Testis (tissue), 5 donors: ENCODE measurements at places on chromosomes 2 and 18. TPM values are rescaled to one million over a fixed set of nuclear protein-coding genes. Genes with fewer than 3 reads are reported as not detected.

GRCh38 chr2:217570394-217570793 lies 432.4 kb downstream of the TNS1 start:
- H3K36me3 ChIP-seq = no peaks in the 10 kb centered on the region
- no peaks in the 10 kb centered on the region for H3K4me1 ChIP-seq
- no peaks in the 10 kb centered on the region for H3K27me3 ChIP-seq
- no peak overlapping the region for H3K4me3 ChIP-seq
- H3K27ac ChIP-seq = no peak overlapping the region

DNA sequence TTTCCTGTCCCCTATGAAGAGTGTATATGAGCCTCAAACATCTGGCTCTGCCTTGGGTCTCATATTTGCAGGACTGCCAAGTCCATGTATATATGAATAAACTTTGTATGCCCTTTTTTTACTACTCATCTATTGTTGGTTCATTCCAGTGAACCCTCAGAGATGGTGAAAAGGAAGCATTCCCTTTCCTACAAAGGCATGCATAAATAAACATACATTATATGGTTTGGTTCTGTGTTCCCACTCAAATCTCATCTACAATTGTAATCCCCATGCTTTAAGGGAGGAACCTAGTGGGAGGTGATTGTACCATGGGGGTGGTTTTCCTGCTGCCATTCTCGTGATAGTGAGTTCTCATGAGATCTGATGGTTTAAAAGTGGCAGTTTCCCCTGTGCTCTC lies 534.2 kb downstream of the SPAG16 start:
- no peaks in the 10 kb centered on the region for H3K36me3 ChIP-seq
- H3K4me1 ChIP-seq = no peaks in the 10 kb centered on the region
- H3K27ac ChIP-seq = no peak overlapping the region
- H3K27me3 ChIP-seq = no peaks in the 10 kb centered on the region
- DNase-seq = no peak

GRCh38 chr18:63220903-63221302 lies 98.7 kb downstream of the BCL2 start:
- H3K4me3 ChIP-seq = no peak overlapping the region
- DNase-seq = no peak
- no peaks in the 10 kb centered on the region for H3K4me1 ChIP-seq

- H3K36me3 ChIP-seq = no peaks in the 10 kb centered on the region
- H3K27me3 ChIP-seq = no peaks in the 10 kb centered on the region
- H3K4me1 ChIP-seq = no peaks in the 10 kb centered on the region
Measured at GRCh38 chr2:170394641-170395387, 216.9 kb downstream of the MYO3B start.

GRCh38 chr2:27887830-27888229 lies 2.4 kb downstream of the RBKS start:
- H3K4me3 ChIP-seq = no peak overlapping the region
- no peak for DNase-seq
- peaks cover 4% of the 10 kb centered on the region for H3K4me1 ChIP-seq
- no peaks in the 10 kb centered on the region for H3K27me3 ChIP-seq
- H3K36me3 ChIP-seq = no peaks in the 10 kb centered on the region

GRCh38 chr2:57181315-57182038 lies 865.1 kb upstream of the VRK2 start:
- DNase-seq = no peak
- no peaks in the 10 kb centered on the region for H3K36me3 ChIP-seq
- no peaks in the 10 kb centered on the region for H3K27me3 ChIP-seq
- H3K4me1 ChIP-seq = no peaks in the 10 kb centered on the region
- H3K4me3 ChIP-seq = no peak overlapping the region
- no peak overlapping the region for H3K27ac ChIP-seq

DNA sequence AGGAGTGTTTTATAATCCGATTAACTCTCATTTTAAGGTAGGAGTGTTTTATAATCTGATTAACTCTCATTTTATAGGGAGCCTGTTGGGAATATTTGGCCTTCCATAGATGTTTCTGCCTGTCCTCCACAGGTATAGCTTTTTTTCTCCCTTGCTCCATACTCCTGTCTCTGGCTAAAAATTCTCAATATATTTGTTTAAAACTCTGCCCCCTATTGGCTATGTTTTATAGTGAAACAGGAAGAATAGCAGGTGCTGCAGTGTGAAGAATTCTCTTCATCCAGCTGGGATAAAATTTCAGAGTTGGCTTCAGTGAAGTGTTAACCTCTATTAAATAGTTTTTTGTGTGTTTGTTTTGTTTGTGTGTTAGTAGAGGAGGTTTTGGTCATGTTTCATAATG lies 1046.0 kb upstream of the TMEFF2 start:
- no peaks in the 10 kb centered on the region for H3K27me3 ChIP-seq
- no peaks in the 10 kb centered on the region for H3K4me1 ChIP-seq
- no peaks in the 10 kb centered on the region for H3K36me3 ChIP-seq
- no peak for DNase-seq
- no peak overlapping the region for H3K4me3 ChIP-seq
- H3K27ac ChIP-seq = no peak overlapping the region

GRCh38 chr2:181304011-181304844 lies 153.0 kb upstream of the ITGA4 start:
- no peak overlapping the region for H3K27ac ChIP-seq

GRCh38 chr18:45715212-45715780 lies 8.7 kb upstream of the SLC14A1 start:
- no peak for DNase-seq
- H3K36me3 ChIP-seq = no peaks in the 10 kb centered on the region
- H3K27me3 ChIP-seq = no peaks in the 10 kb centered on the region
- H3K27ac ChIP-seq = no peak overlapping the region
- no peak overlapping the region for H3K4me3 ChIP-seq
- no peaks in the 10 kb centered on the region for H3K4me1 ChIP-seq

- H3K4me3 ChIP-seq = no peak overlapping the region
- H3K27ac ChIP-seq = no peak overlapping the region
- no peaks in the 10 kb centered on the region for H3K36me3 ChIP-seq
- DNase-seq = no peak
Measured at GRCh38 chr2:195003881-195004471, 653.0 kb upstream of the SLC39A10 start.

- no peaks in the 10 kb centered on the region for H3K4me1 ChIP-seq
- H3K4me3 ChIP-seq = no peak overlapping the region
- H3K27ac ChIP-seq = no peak overlapping the region
- no peaks in the 10 kb centered on the region for H3K27me3 ChIP-seq
- no peaks in the 10 kb centered on the region for H3K36me3 ChIP-seq
Measured at GRCh38 chr2:63698786-63699548, 110.2 kb downstream of the MDH1 start.

DNA sequence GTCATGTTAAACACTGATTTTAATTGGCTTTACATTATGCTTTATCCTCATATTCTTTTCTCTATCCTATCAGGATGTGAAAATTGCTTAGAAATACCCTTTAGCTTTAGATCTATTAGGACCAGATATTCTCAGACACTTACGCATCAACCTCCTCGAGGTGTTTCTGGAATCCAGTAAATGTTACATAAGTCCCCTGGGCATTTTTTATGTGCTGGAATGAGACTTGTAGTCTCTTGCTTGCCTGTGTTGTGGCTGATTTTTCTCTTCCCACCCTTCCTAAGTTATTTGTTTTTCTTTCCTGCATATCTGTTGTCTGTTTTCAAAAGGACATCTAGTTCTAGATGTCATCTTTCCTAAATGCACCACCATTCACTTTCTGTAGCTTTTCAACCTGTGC lies 197.1 kb downstream of the CCDC85A start:
- no peak overlapping the region for H3K27ac ChIP-seq
- no peak overlapping the region for H3K4me3 ChIP-seq
- DNase-seq = no peak
- H3K27me3 ChIP-seq = no peaks in the 10 kb centered on the region
- no peaks in the 10 kb centered on the region for H3K36me3 ChIP-seq

DNA sequence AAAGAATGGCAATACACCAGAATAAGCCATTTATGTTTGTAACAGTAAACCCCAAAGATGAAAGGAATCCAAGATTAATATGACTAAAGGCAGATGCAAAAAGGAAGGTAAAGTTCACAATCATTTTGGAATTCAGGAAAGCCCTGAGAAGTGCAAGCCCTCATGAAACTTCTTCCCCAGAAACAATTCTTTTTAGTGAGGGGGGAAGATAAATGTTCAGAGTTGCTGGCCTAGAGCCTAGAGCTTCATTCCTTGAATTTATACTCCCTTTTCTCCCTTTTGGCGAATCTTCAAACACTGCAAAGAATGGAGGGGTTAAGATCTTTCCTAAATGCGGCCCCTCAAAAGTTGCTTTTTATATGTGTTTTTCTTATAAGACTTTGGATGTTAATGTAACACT lies 368.8 kb downstream of the MEIS1 start:
- H3K4me1 ChIP-seq = no peaks in the 10 kb centered on the region
- no peak overlapping the region for H3K27ac ChIP-seq
- no peaks in the 10 kb centered on the region for H3K27me3 ChIP-seq
- no peak overlapping the region for H3K4me3 ChIP-seq
- H3K36me3 ChIP-seq = no peaks in the 10 kb centered on the region
- no peak for DNase-seq

DNA sequence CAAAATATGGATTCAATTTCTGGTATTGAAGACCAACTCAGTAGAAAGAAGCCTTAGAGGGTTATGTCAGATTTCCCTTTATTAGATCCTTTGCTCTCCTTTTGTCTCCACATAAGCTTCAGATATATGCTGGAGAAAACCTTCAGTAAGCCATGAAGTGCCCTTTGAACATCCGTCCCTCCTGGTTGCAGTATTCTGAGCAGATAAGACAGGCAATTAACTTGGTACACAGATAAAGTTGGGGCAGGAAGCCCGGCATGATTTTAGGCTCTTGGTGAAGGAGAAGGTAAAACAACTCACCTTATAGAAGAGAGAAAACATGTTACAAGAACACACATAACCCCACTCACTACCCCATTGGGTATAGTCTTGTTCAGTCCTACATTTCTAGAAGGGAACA lies 76.4 kb downstream of the SRD5A2 start:
- no peak overlapping the region for H3K27ac ChIP-seq
- no peaks in the 10 kb centered on the region for H3K36me3 ChIP-seq
- DNase-seq = no peak
- no peaks in the 10 kb centered on the region for H3K4me1 ChIP-seq
- H3K27me3 ChIP-seq = no peaks in the 10 kb centered on the region
- H3K4me3 ChIP-seq = no peak overlapping the region

- H3K4me1 ChIP-seq = no peaks in the 10 kb centered on the region
- no peaks in the 10 kb centered on the region for H3K27me3 ChIP-seq
- H3K4me3 ChIP-seq = no peak overlapping the region
- H3K27ac ChIP-seq = no peak overlapping the region
- no peaks in the 10 kb centered on the region for H3K36me3 ChIP-seq
- DNase-seq = no peak
Measured at GRCh38 chr2:129180124-129180716, 799.2 kb upstream of the RAB6C start.

Gene IL1F10
- not detected for total RNA-seq

- H3K27ac ChIP-seq = peak overlapping the region; percentile 25
- no peaks in the 10 kb centered on the region for H3K27me3 ChIP-seq
- H3K36me3 ChIP-seq = no peaks in the 10 kb centered on the region
- DNase-seq = peak; percentile 80
Measured at GRCh38 chr2:172172513-172173173, 69.9 kb upstream of the DLX2 start.

Gene CCDC195
- total RNA-seq = not detected

Gene DPP4
- total RNA-seq = 1.7 TPM

GRCh38 chr2:20073460-20073859 lies 22.0 kb upstream of the LAPTM4A start:
- no peaks in the 10 kb centered on the region for H3K27me3 ChIP-seq
- DNase-seq = no peak
- H3K4me3 ChIP-seq = no peak overlapping the region
- peak overlapping the region; percentile 80 for H3K27ac ChIP-seq

- H3K36me3 ChIP-seq = no peaks in the 10 kb centered on the region
- DNase-seq = no peak
- H3K4me3 ChIP-seq = no peak overlapping the region
- no peaks in the 10 kb centered on the region for H3K27me3 ChIP-seq
- no peak overlapping the region for H3K27ac ChIP-seq
Measured at GRCh38 chr18:25111377-25112288, 240.3 kb downstream of the ZNF521 start.

DNA sequence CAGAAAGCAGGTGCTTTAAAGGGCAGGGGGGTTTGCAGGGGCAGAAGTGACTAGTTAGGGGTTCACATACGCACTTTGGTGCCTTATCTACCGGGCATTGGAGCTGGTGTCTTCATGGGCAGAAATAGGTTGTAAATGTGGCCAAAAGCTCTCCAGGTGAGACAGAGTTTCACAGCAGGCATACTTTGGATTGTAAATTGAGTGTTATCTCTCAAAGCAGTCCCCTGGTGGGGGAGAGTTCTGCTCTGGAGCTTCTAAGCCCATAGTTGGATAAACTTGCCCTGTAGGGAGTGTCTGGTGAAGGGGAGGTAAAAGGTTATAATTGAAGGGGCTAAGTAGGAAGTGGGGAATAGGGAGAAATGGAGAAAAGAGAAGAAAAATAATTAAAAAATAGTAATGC lies 43.1 kb downstream of the COL4A3 start:
- H3K4me3 ChIP-seq = no peak overlapping the region
- DNase-seq = no peak
- no peaks in the 10 kb centered on the region for H3K36me3 ChIP-seq
- no peaks in the 10 kb centered on the region for H3K27me3 ChIP-seq
- H3K27ac ChIP-seq = no peak overlapping the region

DNA sequence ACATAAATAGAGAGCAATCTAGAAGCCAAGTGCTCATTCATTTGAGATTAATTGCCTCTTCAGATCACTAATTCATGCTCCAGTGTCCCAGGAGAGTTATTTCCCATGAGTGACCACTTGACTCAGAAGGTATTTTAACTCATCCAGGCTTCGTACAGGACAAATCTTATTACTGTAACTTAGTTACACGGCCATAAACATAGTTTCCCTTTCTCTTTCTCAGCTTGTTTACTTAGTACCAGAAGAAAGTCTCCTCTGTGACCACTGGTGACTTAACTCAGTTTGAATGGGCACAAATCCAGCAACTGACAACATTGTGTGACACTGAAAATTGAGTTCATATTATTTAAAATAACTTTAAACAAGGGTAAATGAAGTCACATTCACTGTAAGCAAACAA lies 25.3 kb downstream of the MMADHC start:
- no peak for DNase-seq
- H3K27ac ChIP-seq = no peak overlapping the region
- H3K4me3 ChIP-seq = no peak overlapping the region
- H3K27me3 ChIP-seq = no peaks in the 10 kb centered on the region
- H3K4me1 ChIP-seq = no peaks in the 10 kb centered on the region
- no peaks in the 10 kb centered on the region for H3K36me3 ChIP-seq
